Pancreas (tissue), 10 donors: ENCODE measurements at places on chromosomes 3 and 15.
A peak's percentile ranks its signal among the peaks of the same experiment; 100 is the strongest.

- no peaks in the 10 kb centered on the region for H3K27me3 ChIP-seq
- H3K4me1 ChIP-seq: peaks cover 41% of the 10 kb centered on the region
- DNase-seq: no peak
- peak overlapping the region; percentile 29 for H3K27ac ChIP-seq
- no peak overlapping the region for H3K4me3 ChIP-seq
- no peaks in the 10 kb centered on the region for H3K36me3 ChIP-seq
These were observed 105.3 kb downstream of the SNRK start for GRCh38 chr3:43391621-43392020.

DNA sequence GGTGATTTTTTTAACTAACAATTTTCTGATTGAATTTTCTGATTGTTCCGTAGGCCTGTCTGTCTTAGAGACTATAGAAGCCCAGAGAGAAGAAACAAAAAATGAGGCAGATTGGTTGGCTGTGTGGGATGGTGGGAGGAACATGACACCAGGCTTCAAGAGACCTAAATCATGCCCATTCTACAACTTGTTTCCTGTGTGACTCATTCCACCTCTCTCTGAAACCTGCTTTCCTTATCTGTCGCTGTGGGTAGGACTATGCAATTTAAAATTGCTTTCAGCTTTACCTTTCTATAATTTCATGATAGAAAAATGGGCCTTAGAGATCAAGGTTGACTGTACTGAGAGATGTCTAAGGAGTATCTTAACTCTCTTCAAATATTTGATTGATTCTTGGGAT lies 44.5 kb downstream of the OXNAD1 start:
- no peaks in the 10 kb centered on the region for H3K4me1 ChIP-seq
- no peaks in the 10 kb centered on the region for H3K27me3 ChIP-seq
- no peak for DNase-seq

- H3K27ac ChIP-seq: no peak overlapping the region
- no peaks in the 10 kb centered on the region for H3K36me3 ChIP-seq
- H3K4me1 ChIP-seq: peaks cover 29% of the 10 kb centered on the region
- H3K27me3 ChIP-seq: no peaks in the 10 kb centered on the region
- no peak overlapping the region for H3K4me3 ChIP-seq
These were observed 11.8 kb upstream of the FAM174B start for GRCh38 chr15:92667287-92667904.

DNA sequence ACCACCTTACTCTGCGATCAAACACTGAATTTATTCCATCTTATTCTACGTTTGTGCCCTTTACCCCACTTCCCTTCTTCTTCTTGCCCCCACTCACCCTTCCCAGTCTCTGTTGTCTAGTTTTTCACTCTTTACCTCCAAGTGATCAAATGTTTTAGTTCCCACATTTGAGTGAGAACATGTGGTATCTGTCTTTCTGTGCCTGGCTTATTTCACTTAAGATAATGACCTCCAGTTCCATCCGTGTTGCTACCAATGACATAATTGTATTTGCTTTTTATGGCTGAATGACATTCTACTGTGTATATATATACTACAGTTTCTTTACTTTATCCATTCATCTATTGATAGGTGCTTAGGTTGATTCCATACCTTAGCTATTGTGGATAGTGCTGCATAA lies 78.8 kb downstream of the PDCD6IP start:
- H3K27me3 ChIP-seq: no peaks in the 10 kb centered on the region
- H3K27ac ChIP-seq: no peak overlapping the region
- no peak overlapping the region for H3K4me3 ChIP-seq
- no peaks in the 10 kb centered on the region for H3K4me1 ChIP-seq
- no peak for DNase-seq

- no peak for DNase-seq
- peaks cover 5% of the 10 kb centered on the region for H3K36me3 ChIP-seq
- H3K4me3 ChIP-seq: no peak overlapping the region
- H3K27me3 ChIP-seq: no peaks in the 10 kb centered on the region
- H3K27ac ChIP-seq: no peak overlapping the region
These were observed 51.5 kb downstream of the TTC23 start for GRCh38 chr15:99197856-99198255.

- no peaks in the 10 kb centered on the region for H3K4me1 ChIP-seq
- no peak overlapping the region for H3K4me3 ChIP-seq
- H3K27me3 ChIP-seq: no peaks in the 10 kb centered on the region
- no peak for DNase-seq
- H3K27ac ChIP-seq: no peak overlapping the region
These were observed 441 bp upstream of the UCN2 start for GRCh38 chr3:48564022-48564421.

GRCh38 chr15:80599359-80599758 lies 95.8 kb upstream of the ABHD17C start:
- no peaks in the 10 kb centered on the region for H3K36me3 ChIP-seq
- no peak for DNase-seq
- no peaks in the 10 kb centered on the region for H3K4me1 ChIP-seq
- no peak overlapping the region for H3K4me3 ChIP-seq
- no peak overlapping the region for H3K27ac ChIP-seq

- H3K4me1 ChIP-seq: no peaks in the 10 kb centered on the region
- no peaks in the 10 kb centered on the region for H3K36me3 ChIP-seq
- no peak overlapping the region for H3K27ac ChIP-seq
- no peaks in the 10 kb centered on the region for H3K27me3 ChIP-seq
- H3K4me3 ChIP-seq: no peak overlapping the region
- DNase-seq: no peak
These were observed 39.8 kb downstream of the ACSBG1 start for GRCh38 chr15:78194568-78194925.

DNA sequence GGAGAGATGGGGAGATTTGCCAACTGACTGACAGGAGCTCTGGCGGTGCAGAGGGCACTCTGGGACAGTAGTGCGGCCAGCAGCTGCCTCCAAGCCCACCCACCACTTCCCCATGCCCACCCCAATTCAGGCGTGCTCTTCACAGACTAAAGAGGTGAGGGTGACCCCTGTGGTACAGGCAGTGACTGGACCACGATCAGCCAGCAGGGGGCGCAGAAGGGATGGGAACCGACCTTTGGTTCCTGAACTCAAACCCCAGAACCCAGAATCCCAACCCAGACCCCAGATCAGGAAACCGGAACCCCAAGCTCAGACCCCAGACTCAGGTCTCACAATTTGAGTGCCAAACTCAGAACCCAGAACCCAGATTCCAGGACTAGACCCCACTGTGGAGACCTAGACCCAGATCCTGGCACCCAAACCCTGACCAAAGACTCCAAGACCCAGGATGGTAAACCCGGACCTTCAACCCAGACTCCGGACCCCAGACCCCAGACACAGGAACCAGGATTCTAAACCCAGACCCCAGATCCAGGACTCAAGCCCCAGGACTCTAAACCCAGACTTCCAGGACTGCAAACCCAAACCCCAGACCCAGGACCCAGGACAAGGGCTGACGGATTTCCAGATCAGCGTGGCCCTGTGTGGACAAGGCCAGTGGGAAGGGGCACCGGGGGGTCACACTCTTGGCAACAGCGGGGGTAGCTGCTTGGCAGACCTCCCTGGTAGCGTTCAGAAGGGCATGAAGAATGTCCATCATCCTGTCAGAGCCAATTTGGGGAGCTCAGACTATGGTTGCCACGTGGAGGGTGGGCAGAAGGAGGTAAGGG lies 3.7 kb upstream of the MYL3 start:
- no peaks in the 10 kb centered on the region for H3K27me3 ChIP-seq
- peak; percentile 98 for DNase-seq
- H3K27ac ChIP-seq: no peak overlapping the region
- no peak overlapping the region for H3K4me3 ChIP-seq
- H3K4me1 ChIP-seq: peaks cover 2% of the 10 kb centered on the region
- H3K36me3 ChIP-seq: no peaks in the 10 kb centered on the region

DNA sequence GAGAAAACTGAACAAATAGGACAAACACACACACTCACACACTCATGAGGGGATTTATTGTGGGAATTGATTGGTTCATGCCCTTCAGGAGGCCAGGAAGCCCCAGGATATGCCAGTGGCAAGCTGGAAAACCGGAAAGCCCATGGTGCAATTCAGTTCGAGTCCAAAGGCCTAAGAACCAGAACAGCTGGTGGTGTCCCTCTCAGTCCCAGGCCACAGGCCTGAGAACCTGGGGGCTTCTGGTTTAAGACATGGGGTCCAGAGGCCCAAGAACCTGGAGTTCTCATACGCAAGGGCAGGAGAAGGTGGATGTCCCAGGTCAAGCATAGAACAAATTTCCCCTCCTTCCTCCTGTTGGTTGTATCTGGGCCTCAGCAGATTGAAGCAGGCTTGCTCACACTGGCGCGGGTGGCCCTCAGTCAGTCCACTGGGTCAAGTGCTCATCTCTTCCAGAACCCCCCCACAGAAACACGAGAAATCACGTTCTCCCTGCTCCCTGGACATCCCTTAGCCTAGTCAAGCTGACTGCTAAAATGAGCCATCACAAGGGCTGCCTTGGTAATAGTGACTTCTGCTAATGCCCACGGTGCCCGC lies 50.1 kb upstream of the RPL32 start:
- no peaks in the 10 kb centered on the region for H3K27me3 ChIP-seq
- H3K36me3 ChIP-seq: no peaks in the 10 kb centered on the region
- H3K27ac ChIP-seq: no peak overlapping the region
- no peak for DNase-seq
- H3K4me3 ChIP-seq: no peak overlapping the region
- no peaks in the 10 kb centered on the region for H3K4me1 ChIP-seq

DNA sequence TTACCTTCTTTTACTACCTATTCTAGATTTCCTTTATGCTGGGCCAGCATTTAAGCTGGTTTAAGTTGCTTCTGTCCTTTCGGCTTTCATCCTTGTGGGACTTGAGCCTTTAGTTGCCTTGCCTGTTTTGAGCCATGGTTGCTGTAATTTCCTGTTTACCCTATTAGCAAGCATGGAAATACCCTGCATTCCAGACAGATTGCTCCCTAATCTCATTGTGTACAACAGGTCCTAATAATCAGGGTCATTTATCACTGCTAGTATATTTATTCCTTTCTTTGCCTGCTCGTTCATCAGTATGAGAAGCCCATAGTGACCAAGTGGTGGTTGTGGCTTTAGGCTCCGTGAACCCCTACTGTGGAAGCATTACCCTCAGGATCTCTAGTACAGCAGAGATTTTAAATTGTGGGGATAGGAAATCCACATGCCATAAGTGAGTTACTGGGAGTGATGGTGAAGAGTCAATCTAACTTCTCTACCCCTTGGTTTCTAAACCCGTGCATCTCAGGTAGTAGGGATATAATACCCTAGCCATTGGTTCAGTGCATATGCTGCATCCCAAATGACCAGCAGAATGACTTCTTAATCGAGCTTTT lies 31.9 kb downstream of the NCK1 start:
- no peak for DNase-seq
- H3K4me3 ChIP-seq: no peak overlapping the region
- H3K27me3 ChIP-seq: no peaks in the 10 kb centered on the region
- H3K27ac ChIP-seq: peak overlapping the region; percentile 52
- no peaks in the 10 kb centered on the region for H3K36me3 ChIP-seq

GRCh38 chr3:72474775-72475174 lies 373.5 kb downstream of the SHQ1 start:
- H3K27ac ChIP-seq: no peak overlapping the region
- no peaks in the 10 kb centered on the region for H3K27me3 ChIP-seq
- no peak overlapping the region for H3K4me3 ChIP-seq
- no peaks in the 10 kb centered on the region for H3K4me1 ChIP-seq
- no peaks in the 10 kb centered on the region for H3K36me3 ChIP-seq
- DNase-seq: no peak

DNA sequence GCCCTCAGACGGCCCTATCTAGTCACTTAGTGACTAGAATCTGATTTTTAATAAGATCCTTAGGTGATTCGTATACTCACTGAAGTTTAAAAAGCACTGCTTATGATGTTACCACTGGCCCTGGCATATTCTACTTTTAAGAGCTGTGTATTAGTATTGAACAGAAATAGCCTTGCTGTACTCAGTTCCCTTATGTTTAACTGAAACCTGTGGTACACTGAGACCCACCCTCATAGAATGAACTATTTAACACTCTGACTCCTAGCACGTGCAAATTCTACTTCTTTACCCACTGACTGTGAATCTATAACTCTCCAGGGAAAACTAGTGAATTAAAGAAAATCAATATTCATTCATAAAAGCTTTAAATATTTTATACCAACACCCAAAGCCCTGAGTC lies 108.9 kb downstream of the CCNL1 start:
- no peaks in the 10 kb centered on the region for H3K4me1 ChIP-seq
- H3K4me3 ChIP-seq: no peak overlapping the region
- DNase-seq: no peak
- no peaks in the 10 kb centered on the region for H3K36me3 ChIP-seq
- no peak overlapping the region for H3K27ac ChIP-seq
- H3K27me3 ChIP-seq: no peaks in the 10 kb centered on the region

GRCh38 chr15:90364251-90364650 lies 12.2 kb downstream of the ZNF774 start:
- no peak overlapping the region for H3K4me3 ChIP-seq
- H3K36me3 ChIP-seq: peaks cover 10% of the 10 kb centered on the region
- H3K27me3 ChIP-seq: no peaks in the 10 kb centered on the region

- no peaks in the 10 kb centered on the region for H3K36me3 ChIP-seq
- H3K27me3 ChIP-seq: no peaks in the 10 kb centered on the region
- H3K4me1 ChIP-seq: no peaks in the 10 kb centered on the region
- no peak overlapping the region for H3K4me3 ChIP-seq
- H3K27ac ChIP-seq: no peak overlapping the region
- DNase-seq: no peak
These were observed 913.6 kb upstream of the ARPP21 start for GRCh38 chr3:34725774-34726173.

- no peaks in the 10 kb centered on the region for H3K36me3 ChIP-seq
- H3K27ac ChIP-seq: no peak overlapping the region
- H3K27me3 ChIP-seq: no peaks in the 10 kb centered on the region
These were observed 70.6 kb downstream of the MORC1 start for GRCh38 chr3:109047366-109047765.

DNA sequence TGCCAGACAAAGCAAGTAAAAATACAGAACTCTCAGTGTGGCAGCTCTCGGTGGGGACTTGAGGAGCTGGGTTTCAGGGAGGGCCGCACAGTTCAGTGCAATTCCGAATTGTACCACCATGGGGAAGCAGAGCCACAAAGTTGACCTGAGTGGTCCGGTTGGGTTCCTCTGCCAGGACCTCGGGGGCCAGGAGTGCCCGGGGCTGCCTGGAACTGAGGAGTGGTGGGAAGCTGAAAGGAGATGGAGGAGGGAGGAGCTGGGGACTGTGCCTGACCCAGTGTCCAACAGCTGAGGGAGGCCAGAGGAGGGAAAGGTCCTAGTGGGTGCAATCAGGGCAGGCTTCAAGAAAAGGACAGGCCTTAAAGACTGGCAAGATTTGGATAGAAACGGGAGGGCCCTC lies 32.2 kb upstream of the TRH start:
- no peaks in the 10 kb centered on the region for H3K27me3 ChIP-seq
- H3K4me3 ChIP-seq: no peak overlapping the region
- H3K36me3 ChIP-seq: no peaks in the 10 kb centered on the region

- H3K27ac ChIP-seq: no peak overlapping the region
- H3K4me1 ChIP-seq: no peaks in the 10 kb centered on the region
- H3K27me3 ChIP-seq: no peaks in the 10 kb centered on the region
- H3K4me3 ChIP-seq: no peak overlapping the region
- DNase-seq: no peak
- H3K36me3 ChIP-seq: no peaks in the 10 kb centered on the region
These were observed 47.7 kb downstream of the CMTM6 start for GRCh38 chr3:32454731-32455608.
